ENCODE measurements at places on chromosomes 6 and 20. TPM values are rescaled to one million over a fixed set of nuclear protein-coding genes. Genes with fewer than 3 reads are reported as not detected.

- no peak for DNase-seq
Observed at GRCh38 chr6:21202521-21202920, 391.0 kb upstream of the SOX4 start.

- no peak for DNase-seq
Observed at GRCh38 chr6:149336609-149336928, 19.1 kb downstream of the TAB2 start.

- no peak for DNase-seq
Observed at GRCh38 chr6:134315974-134316441, 1.9 kb downstream of the SGK1 start.

GRCh38 chr20:17445543-17445942 is 85.6 kb downstream of the BFSP1 start:
- DNase-seq: no peak

DNA sequence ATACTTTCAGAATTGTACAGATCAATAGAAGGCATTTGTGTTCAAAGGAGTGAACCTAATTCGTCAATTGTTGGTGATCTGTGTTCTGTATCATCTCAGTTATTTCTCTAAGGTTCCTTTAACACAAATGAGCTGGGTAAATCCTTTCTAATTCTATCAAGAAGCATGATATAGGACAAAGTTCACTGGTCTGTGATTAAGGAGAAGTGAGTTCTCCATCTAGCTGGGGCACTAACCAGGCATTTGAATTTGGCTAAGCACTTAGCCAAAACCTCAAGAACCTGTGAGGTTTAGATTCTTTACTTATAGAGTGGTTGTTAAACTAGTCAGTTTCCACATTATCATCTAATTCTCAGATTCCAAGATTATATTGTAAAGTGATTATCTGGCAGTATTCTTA is 50.3 kb downstream of the DOP1A start:
- DNase-seq: no peak

The C20orf144 gene
- total RNA-seq: 0.30 TPM

The FOXC1 gene
- 0.08 TPM for total RNA-seq

GRCh38 chr6:5205877-5206850 is 54.6 kb downstream of the LYRM4 start:
- no peak for DNase-seq

DNA sequence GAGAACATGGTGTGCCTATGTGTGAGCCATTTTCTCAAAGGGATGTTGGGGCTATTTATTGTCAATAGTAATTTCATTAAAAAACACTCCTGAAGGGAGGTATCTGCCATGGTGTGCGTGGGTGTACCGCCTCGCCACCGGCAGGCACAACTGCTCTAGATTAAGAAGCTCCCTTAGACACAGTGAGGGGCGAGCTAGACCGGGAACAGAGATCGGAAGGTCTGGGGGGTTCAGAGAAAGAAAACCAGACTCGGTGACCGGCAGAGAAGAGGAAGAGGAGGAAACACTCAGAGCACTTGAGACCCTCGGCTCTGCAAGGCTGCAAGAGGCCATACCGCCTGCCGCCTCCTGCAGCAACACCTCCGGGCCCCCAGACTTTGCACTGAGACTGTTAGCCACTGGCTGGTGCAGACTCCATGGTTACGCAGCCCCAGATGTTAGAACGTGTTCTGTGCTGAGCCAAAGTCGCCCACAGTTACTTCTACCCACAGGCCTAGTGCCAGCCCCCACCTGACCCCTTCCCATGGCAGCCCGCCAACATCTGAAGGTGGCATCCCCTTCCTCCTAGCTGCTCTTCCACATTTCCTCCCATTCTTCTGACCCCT is 18.1 kb downstream of the PXDC1 start:
- DNase-seq: no peak

DNA sequence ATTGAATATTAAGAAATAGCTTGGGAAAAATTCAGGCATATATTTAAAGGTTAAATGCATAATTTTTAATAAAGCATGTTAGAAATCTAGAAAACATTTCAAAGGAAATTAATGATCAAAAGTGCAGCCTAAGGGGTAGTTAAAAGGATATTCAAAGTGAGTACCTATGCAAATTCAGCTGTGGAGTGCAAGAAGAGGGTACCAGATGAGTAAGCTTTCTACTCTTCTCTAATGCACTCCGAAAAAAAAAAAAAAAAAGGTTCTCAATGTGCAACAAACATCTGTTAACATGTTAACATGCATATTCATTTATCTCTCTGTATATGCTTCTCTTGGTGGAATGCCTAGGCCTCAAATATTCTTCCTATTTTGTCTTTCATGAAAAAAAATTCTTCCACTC is 32.0 kb upstream of the KATNA1 start:
- DNase-seq: no peak

The PLG gene
- not detected for total RNA-seq

The BPIFB4 gene
- total RNA-seq: not detected

- no peak for DNase-seq
Observed at GRCh38 chr20:59589086-59589684, 15.2 kb upstream of the PHACTR3 start.

GRCh38 chr6:112227411-112227810 is 27.0 kb downstream of the LAMA4 start:
- DNase-seq: no peak

DNA sequence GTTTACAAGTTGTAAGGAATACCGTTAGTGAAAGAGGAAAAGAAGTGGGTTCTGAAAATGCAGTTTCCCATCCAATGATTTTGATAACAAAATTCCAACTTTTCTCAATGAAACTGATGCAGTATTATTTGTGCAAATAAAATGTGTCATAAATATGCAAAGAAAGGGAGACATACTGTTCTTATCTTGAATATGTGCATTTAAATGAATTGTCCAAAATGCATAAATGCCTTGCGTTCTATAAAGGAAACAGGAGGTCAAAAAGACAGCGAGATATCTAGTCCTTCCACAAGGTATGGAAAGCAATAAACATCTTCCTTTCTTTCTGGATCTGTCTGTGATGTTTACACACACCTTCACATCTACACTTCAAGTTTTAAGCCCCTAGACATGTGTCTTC is 54.6 kb upstream of the ISM1 start:
- DNase-seq: no peak

- no peak for DNase-seq
Observed at GRCh38 chr6:3301506-3301905, 42.8 kb downstream of the PSMG4 start.

GRCh38 chr20:58523971-58524315 is 8.7 kb upstream of the APCDD1L start:
- DNase-seq: no peak

DNA sequence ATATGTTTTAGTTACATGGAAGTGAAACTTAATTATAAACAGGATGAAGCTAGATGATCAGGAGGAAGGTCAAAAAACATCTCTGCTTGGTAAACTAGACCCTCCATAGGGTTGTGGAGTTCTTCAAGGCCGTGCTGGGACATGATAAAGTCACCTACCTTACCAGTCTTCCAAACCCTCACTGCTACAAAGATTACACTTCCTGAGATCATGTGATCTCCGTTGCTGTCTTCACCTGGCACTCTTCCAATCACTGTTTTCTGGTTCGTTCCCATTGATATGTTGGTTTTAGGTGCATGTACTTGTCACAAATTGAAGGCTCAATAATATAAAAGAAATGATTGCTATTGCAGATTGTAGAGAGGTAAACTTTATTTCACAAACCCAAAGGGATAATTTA is 161.5 kb upstream of the MAN1A1 start:
- DNase-seq: no peak

The SLC24A3 gene
- total RNA-seq: not detected

The MYB gene
- 27.7 TPM for total RNA-seq

- no peak for DNase-seq
Observed at GRCh38 chr6:169246445-169246844, 7.2 kb downstream of the THBS2 start.

GRCh38 chr20:47125508-47125757 is 230.8 kb downstream of the EYA2 start:
- no peak for DNase-seq

The NRSN1 gene
- not detected for total RNA-seq

GRCh38 chr6:137868721-137869548 is 1.9 kb downstream of the TNFAIP3 start:
- no peak for DNase-seq

- DNase-seq: no peak
Observed at GRCh38 chr20:54938707-54939106, 463.3 kb downstream of the DOK5 start.

GRCh38 chr20:53712212-53712977 is 118.8 kb upstream of the ZNF217 start:
- no peak for DNase-seq

The TFAP2D gene
- not detected for total RNA-seq

The IFT52 gene
- 13.3 TPM for total RNA-seq

The APCDD1L gene
- total RNA-seq: not detected

GRCh38 chr6:55998576-55998975 is 123.2 kb upstream of the BMP5 start:
- DNase-seq: no peak

The CNR1 gene
- total RNA-seq: not detected

The DACT2 gene
- total RNA-seq: not detected

The NKAIN4 gene
- total RNA-seq: not detected

The SIRPB1 gene
- 5.1 TPM for total RNA-seq

The GNAS-AS1 gene
- 1.0 TPM for total RNA-seq

The GFRA4 gene
- total RNA-seq: not detected

DNA sequence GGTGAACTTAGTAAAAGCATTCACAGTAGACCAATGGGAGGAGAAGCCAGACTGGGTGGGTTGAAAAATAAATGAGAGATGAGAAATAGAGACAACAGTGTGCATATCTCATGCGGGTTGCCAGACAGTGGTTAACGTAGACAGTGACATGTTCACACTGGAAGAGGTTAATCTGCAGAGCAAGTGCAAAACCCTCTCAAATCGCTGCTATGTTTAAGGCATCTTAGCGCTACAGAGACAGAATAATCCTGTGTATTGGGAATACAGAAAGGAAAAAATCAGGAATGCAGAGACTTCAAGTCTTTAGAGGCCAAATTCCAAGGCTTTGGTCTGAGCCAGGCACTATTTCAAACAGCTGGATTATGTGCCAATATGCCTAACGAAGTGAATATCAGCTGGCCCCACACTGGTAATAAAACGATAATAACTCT is 107.1 kb downstream of the TSHZ2 start:
- DNase-seq: no peak

The NFS1 gene
- total RNA-seq: 28.3 TPM

- DNase-seq: no peak
Observed at GRCh38 chr6:18692929-18693685, 306.0 kb downstream of the RNF144B start.
